NCI-H82 (cell line): ENCODE measurements at places on chromosomes 7 and 10.
A peak's percentile ranks its signal among the peaks of the same experiment; 100 is the strongest.

DNA sequence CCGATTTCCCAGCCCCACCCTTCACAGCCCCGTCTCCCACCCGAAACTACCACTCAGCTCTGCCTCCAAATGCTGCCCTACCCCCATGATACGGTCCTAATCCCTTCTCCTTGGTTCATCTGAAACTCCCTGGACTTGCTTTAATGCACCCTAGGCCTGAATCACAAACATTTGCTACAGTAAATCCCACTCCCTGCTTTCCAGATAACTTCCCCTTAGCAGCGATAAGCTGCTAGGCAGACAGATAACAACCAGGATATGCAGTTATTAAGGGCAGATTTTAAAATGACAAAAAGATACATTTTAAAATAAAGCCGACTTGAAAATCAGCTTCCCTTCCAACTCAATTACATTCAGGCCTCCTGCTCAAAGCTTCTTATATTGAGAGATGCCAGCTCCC, 514.7 kb downstream of the GRID1 start:
- no peak for DNase-seq

GRCh38 chr10:20767028-20767427, 130.1 kb downstream of the NEBL start:
- DNase-seq, result no peak

DNA sequence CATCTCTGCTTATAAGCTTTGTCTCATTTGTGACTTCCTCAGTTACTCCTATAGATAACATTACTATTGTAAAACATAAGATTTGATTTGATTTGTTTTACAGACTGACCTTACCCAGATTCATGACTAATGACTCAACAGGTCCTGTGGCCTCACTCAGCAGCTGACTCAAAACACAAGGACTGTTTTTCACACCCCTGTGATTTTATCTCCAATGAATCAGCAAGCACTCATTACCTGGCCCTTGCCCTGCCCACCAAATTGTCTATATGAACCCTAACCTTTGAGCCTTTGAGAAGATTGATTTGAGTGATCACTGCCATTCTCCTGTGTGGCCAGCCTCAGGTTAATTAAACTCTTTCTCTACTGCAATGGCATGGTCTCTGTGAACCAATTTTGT, 1064.6 kb upstream of the LRRTM3 start:
- DNase-seq, result no peak

DNA sequence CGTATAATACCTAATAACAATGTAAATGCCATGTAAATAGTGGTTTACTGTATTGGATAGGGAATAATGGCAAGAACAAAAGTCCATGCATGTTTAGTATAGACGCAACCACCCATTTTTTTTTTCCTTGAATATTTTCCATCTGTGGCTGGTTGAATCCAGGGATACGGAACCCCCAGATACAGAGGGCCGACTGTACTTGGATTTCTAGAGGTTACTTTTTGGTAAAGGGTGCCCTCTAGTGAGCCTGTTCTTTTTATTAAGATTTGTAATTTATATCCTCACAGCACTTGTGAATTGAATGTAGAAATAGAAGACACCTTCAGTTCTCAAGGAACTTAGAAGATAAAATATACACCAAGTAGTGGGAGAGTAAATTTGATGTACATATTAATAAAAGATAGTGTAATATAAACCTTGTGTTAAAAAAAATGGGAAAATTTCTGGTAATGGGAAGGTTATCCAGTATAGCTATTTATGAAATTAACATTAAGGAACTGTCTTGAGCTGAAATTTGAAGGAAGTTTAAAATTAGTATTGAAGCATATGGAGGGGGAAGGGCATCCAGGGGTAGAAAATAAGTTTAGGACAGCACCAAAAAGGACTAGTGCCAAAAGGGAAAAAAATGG, 32.0 kb downstream of the EXOC6 start:
- peak; percentile 68 for DNase-seq

GRCh38 chr10:50554995-50555568, 68.7 kb downstream of the SGMS1 start:
- DNase-seq, result peak; percentile 66

- no peak for DNase-seq
Measured at GRCh38 chr10:60291344-60291930, 98.2 kb downstream of the ANK3 start.
